ENCODE measurements at places on chromosomes 4 and X.

DNA sequence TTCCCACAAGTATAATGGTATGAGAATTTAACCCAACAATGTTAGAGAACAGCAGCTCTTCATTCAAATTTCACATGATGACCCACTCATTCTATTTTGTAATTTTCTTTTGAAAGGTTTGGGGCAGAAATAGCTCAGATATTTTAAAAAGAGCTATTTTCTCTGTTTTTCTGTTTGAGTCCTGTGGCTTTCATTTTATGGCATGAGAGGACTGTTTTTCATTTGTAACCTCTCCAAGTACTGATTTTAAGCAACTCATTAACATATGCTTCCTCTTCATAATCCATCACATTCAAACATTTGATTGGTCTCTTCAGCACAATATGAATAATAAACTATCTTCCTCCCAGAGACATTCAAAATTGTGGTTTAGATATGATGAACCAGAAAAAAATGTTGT lies 129.0 kb upstream of the TEX13A start:
- no peak for DNase-seq

- DNase-seq, result peak; percentile 38
These were observed 72.9 kb upstream of the ENOX2 start for GRCh38 chrX:130975947-130976346.

DNA sequence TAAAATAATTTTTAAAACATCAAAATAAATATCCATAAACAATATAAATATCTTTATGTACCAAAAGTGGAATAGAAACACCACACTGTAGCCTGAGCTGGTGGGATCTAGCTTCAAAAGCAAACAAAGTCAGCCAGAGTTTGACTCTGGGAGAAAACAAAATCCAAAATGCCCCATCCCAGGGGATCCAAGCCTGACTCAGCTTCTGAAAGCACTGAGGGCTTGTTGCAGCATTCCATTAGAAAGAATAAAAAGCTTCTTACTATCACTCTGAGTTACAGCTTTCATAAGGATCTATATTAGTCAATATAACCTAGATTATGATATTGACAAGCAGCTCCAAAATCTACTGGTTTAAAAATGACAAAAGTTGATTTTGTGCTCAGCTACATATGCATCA lies 149.7 kb upstream of the ANKRD50 start:
- DNase-seq, result no peak

- DNase-seq, result no peak
These were observed 1324.3 kb downstream of the ARAP2 start for GRCh38 chr4:34920032-34920431.

- DNase-seq, result no peak
These were observed at the start of gene FGD1 for GRCh38 chrX:54495814-54496516. TSS of gene FGD1 (minus strand) at chrX:54496234. CDS start at chrX:54495432, 802 bp downstream.

GRCh38 chr4:100852326-100852725 lies 334.5 kb upstream of the EMCN start:
- DNase-seq, result no peak

GRCh38 chr4:13535708-13536361 lies 8.5 kb downstream of the NKX3-2 start:
- DNase-seq, result no peak

GRCh38 chr4:120769227-120769626 lies 153.3 kb downstream of the PRDM5 start:
- peak; percentile 24 for DNase-seq

DNA sequence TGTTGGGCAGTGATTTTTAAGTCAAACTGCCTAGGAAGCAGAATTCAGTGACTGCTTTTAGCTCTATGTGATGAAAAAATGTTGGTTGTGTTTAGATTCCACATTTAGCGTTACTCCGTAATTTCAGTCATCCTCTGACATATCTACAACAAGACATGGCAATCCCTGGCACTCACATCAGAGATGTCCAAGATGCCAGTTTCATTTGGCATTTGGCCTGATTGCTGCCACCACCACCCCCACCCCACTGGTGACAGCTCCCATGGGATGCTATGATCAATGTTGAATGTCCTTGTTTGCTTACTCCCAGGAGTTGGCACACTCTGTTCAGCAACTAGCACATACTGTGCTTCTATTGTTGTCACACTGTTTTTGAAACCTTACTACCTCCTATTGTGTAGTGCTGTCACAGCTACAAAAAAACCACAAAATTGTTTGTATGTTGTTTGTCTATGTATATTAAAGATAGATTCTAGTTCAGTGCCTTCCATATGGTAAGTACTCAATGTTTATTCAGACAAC lies 101.4 kb downstream of the AWAT2 start:
- no peak for DNase-seq

DNA sequence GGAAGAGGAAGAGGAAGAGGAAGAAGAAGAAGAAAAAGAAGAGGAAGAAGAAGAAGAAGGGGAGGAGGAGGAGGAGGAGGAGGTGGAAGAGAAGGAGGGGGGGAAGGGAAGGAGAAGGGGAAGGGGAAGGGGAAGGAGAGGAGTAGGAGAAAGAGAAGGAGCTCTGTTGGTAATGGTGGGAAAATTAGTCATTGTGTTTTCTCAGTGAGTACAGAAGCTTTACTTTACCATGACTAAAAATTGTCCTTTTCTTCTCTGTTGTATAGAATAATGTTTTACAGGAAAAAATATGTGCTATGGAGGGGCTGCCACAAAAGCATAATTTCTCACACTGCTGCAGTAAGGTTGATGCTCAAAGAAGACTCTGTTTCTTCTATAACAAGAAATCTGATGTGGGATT lies 4.1 kb downstream of the AFM start:
- no peak for DNase-seq

- no peak for DNase-seq
These were observed 1.2 kb downstream of the MGST2 start for GRCh38 chr4:139666735-139667281.

DNA sequence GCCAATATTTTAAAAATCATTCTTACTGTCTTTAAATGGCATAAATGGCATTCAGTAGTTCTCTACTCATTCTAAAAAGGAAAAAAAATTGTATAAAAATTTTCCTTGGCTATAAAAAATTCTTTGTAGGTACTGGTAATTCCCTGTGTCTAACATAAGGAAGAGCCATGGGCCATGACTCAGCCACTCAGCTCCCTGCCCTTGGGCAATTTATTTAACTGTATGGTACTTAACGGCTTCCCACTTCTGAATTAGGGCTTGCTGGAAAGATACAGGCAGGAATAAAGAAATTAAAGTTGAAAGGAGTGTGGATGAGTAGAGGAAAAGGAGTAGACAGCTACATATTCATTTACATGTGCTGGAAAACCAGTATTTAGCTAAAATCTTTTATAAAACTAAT lies 30.6 kb downstream of the ABHD18 start:
- DNase-seq, result peak; percentile 8

- DNase-seq, result no peak
These were observed 15.7 kb downstream of the C1QTNF7 start for GRCh38 chr4:15443371-15444160.

DNA sequence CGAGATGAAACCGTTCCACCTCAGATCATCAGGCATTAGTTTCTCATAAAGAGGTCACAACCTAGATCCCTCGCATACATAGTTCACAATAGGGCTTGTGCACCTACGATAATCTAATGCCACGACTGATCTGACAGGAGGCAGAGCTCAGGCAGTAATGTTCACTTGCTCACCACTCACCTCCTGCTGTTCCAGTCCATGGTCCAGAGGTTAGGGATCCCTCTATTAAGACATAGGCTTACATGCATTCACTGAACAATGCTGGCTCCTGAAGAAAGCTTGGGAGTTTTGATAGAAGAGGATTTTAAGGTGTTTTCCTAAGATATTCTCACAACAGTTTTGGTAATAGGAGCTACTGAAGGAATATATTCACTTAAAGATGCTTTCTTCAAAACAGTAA lies 236.1 kb upstream of the FTHL17 start:
- no peak for DNase-seq

GRCh38 chr4:38073596-38074234 lies 113.5 kb downstream of the PTTG2 start:
- no peak for DNase-seq

- no peak for DNase-seq
These were observed 290.7 kb downstream of the TRIML1 start for GRCh38 chr4:188429965-188430364.

- DNase-seq, result no peak
These were observed 23.9 kb downstream of the ZFYVE28 start for GRCh38 chr4:2394528-2394927.

DNA sequence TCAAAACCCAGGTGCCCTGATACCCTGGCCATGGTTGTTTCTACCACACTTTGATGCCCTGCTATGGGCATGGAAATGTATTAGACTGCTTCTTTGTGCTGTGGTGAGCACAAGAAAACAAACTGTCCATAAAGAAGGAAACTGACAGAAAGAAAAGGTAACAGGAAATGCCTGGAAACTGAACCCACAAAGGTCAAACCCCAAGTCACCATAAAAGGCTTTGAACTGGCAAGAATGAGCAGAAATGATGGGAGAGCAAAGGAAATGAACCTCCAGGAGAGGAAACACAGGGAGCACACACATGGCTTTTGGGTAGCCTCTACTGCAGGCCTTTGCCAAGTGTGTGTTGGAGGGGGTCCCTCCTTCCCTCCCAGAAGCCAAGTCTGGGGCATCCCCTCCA lies 35.0 kb downstream of the LHFPL1 start:
- DNase-seq, result no peak

GRCh38 chr4:112855058-112855457 lies 194.4 kb upstream of the ANK2 start:
- no peak for DNase-seq

- no peak for DNase-seq
These were observed 36.5 kb downstream of the TBC1D9 start for GRCh38 chr4:140719686-140720085.

DNA sequence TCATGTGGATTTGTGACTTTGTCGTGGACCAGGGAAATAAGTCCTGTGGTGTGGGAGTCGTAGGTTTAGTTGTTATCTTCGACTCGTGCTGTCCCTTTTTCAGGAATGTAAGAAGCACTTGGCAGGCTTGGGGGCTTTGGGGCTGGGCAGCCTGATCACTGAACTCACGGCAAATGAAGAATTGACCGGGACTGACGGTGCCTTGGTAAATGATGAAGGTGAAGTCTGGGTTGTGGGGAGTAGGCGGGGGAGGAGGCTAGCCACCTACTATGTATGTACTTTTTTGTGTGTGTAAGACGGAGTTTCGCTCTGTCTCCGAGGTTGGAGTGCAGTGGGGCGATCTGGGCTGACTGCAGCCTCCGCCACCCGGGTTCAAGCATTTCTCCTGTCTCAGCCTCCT lies 1.2 kb downstream of the TAF1 start:
- no peak for DNase-seq

GRCh38 chr4:39433878-39434492 lies 24.7 kb downstream of the RPL9 start:
- no peak for DNase-seq

DNA sequence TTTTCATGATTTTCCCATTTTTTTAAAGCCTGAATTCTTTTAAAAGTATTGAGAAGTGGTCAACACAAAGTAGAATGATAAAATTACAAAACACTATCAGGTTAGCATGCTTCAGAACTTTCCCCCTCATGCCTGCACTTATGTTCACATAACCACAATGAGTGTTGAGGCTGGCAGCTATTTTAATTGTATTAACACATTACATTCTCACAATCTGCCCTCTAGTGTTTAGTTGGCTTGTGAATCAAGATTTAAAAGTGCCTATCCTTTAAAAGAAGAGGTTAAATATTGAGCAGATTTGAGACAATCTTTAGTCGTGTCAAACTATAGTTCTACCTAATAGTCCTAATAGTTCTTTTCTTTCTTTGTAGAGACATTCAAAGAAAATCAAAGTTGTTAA lies 93.6 kb upstream of the NAP1L5 start:
- DNase-seq, result no peak

DNA sequence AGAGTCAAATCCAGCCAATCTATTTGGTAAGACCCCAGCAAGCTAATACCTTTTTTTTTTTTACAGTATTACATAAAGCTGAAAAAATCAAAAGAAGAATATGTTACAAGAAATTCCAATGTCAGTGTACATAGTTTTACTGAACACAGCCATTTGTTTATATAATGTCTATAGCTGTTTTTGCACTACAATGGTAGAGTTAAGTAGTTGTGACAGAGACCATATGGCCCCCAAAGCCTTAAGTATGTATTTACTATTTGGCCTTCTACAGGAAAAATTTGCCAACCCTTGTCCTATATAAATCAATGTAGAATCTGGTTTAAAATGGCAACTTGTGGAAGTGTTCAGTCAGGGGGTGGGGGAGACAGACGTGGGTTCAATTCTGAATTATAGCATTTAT lies 60.7 kb downstream of the ANTXR2 start:
- no peak for DNase-seq

GRCh38 chr4:22458098-22458497 lies 57.8 kb downstream of the ADGRA3 start:
- DNase-seq, result no peak

DNA sequence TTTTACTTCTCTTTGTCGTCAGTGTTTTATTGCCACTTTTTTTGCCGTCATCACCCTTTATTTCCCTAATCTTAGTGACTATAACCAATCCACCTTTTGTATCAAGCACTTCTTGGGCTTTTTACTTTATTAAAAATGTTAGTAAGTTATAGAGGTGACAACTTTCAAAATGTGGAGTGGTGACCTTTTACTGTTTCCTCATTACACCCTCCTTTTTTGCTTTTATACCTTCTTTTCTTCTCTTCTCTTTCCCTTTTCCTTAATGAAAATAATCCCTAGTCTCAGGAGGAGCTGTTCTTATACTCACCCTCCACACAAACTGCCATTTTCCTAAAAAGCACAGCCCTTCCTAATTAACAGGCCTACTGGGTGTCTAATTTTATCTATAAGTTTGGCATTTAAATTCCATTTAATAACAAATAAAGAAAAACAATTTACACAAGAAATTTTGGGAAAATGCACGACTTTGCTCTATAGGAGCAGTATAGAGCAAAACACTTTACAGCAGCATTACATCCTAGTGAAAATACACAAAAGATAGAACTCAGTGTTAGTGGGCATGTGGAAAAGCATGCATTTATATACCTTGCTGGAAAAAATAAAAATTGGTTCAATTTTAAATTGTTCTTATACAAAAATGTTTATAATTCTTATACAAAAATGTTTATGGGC lies 27.3 kb downstream of the BBS12 start:
- DNase-seq, result no peak

DNA sequence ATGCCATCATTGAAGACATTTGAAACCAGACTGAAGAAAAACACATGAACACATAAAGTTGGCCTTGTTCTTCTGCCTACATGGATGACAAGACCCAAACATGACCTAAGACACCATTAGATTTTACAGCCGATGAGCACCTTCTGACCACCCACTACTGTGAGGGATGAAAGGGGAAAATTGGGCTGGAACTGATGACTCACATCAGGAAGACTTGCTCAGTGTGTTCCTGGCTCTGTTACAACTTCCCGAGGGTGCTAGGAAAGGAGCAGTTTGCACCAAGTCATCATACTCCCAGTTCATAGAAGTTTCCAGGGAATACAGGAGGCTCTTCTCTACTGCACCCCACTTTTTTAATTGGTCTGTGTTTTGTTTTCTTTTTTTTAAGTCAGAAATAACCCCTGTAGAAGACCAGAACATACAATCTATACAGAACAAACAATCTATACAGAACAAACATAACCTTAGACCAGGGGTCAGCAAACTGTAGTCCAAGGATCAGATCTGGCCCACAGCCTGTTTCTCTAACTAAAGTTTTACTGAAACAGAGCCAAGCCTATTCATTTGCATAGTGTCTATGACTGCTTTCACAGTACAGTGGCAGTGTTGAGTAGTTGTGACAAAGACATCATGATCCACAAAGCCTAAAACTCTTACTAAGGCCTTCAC lies 25.3 kb downstream of the BTC start:
- peak; percentile 23 for DNase-seq

GRCh38 chr4:111689731-111690130 lies 455.5 kb upstream of the FAM241A start:
- DNase-seq, result peak; percentile 14

GRCh38 chr4:141307241-141307689 lies 86.6 kb downstream of the ZNF330 start:
- DNase-seq, result peak; percentile 35

Data from HS-5 (cell line).